ENCODE measurements at places on chromosomes 5 and 9. TPM values are rescaled to one million over a fixed set of nuclear protein-coding genes. Genes with fewer than 3 reads are reported as not detected.

DNA sequence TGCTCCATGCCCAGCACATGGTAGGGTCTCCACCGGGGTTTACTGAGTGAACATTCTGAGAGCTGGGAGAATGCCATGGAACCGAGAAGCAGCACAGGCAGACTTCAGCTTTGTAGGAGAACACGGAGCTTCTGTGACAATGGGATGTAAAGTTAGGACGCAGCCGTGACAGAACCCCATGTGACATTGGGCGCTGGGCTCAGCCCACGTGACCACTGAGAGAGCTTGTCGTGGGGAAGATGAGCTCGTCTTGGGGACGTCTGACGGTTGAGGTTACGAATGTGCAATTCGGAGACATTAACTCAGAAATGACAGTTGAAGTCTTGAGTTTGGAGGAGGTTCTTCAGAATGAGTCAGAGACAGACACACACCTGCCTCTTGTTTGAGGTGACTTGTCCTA is 13.5 kb downstream of the SDHA start:
- no peaks in the 10 kb centered on the region for H3K4me1 ChIP-seq
- DNase-seq, result no peak
- no peaks in the 10 kb centered on the region for H3K27me3 ChIP-seq
- no peak overlapping the region for H3K4me3 ChIP-seq
- no peak overlapping the region for H3K27ac ChIP-seq

Gene SHC3
- polyA plus RNA-seq, result 5.6 TPM

Gene DNLZ
- 20.5 TPM for polyA plus RNA-seq

- H3K4me1 ChIP-seq, result no peaks in the 10 kb centered on the region
- H3K27me3 ChIP-seq, result no peaks in the 10 kb centered on the region
- no peak overlapping the region for H3K4me3 ChIP-seq
- no peak for DNase-seq
- no peak overlapping the region for H3K27ac ChIP-seq
- no peaks in the 10 kb centered on the region for H3K36me3 ChIP-seq
Measured at GRCh38 chr5:98464737-98465330, 308.6 kb upstream of the RGMB start.

GRCh38 chr9:126549246-126550006 is 64.3 kb upstream of the LMX1B start:
- DNase-seq, result no peak
- no peak overlapping the region for H3K4me3 ChIP-seq
- no peaks in the 10 kb centered on the region for H3K27me3 ChIP-seq
- H3K27ac ChIP-seq, result no peak overlapping the region

GRCh38 chr5:74507370-74508005 is 133.0 kb downstream of the ENC1 start:
- no peak for DNase-seq
- H3K36me3 ChIP-seq, result no peaks in the 10 kb centered on the region
- H3K4me1 ChIP-seq, result no peaks in the 10 kb centered on the region
- no peak overlapping the region for H3K4me3 ChIP-seq
- H3K27me3 ChIP-seq, result no peaks in the 10 kb centered on the region

DNA sequence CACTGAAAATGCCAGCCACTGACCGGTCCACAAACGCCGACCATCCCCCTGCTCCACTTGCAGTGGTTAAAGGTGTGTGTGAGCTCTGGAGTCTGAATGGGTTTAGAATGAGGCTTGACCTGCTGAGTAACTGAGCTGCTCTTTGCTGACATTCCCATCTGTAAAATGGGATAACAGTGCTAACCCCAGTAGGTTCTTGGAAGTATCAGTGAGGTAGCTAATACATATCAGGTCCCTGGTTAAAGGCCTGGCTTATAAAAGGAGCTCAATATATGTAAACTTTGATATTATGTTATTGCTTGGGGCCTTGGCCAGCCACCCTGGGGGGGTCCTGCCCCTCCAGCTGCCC is 31.1 kb upstream of the DAB2IP start:
- H3K36me3 ChIP-seq, result no peaks in the 10 kb centered on the region
- no peak for DNase-seq
- no peak overlapping the region for H3K4me3 ChIP-seq
- no peaks in the 10 kb centered on the region for H3K4me1 ChIP-seq
- no peak overlapping the region for H3K27ac ChIP-seq

DNA sequence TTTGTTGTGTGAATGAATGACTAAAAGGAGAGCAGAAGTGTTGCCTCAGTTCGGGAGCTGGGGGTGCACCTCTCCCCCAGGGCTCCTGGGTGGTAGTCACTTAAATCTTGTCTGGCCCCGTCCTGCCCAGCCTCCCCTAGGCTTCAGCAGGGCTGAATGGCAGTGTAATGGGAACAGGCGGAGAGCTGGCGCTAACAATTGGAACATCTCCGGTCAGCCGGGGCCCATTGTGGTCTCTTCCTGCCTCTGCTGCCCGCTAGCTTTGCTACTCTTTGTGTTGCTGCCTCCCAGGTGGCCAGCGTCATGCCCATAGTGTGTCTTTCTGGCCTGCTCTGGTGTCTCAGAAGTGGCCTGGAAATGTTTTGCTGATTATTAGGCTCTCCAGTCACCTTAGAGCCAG is 62.3 kb downstream of the RGS3 start:
- no peaks in the 10 kb centered on the region for H3K27me3 ChIP-seq
- no peaks in the 10 kb centered on the region for H3K36me3 ChIP-seq
- no peak for DNase-seq
- H3K4me3 ChIP-seq, result no peak overlapping the region

DNA sequence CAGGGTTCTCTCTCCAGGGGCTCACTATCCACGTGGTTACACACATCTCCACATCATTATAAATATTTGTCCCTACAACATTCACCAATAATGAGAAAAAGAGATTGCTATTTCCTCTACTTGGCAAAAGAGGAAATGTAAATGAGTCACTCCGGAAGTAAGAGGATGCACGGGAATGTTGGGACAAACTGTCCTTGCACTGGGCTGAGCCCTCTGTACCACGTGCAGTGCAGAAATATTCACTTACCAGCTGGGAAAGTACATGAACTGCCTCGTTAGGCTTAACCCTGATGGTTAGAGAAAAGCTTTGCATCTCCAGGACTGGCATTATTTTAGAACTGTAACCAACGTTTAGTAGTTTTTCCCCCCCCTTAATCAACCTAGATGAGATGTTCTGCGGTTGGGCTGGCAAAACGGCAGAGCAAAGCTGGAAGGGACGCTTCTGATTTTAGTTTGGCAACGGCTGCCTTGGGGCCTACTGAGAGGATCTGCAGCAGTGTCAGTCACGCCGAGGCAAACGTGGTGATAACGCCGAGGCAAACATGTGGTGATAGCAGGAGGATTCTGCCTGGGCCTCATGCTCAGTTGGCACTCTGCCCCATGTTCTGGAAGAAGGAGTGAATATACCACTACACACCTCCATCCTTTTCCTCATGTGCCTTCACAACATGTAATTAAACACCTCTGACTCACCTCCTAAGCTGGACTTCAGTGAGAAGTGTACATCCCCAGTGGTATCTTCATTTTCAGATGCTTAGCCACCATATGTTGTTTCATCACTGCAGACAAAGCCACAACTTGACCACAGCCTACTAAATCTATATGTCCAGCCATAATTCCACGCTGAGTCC is 661.4 kb upstream of the KLF4 start:
- H3K4me1 ChIP-seq, result no peaks in the 10 kb centered on the region
- no peak overlapping the region for H3K4me3 ChIP-seq
- no peaks in the 10 kb centered on the region for H3K27me3 ChIP-seq
- H3K36me3 ChIP-seq, result no peaks in the 10 kb centered on the region

- DNase-seq, result no peak
- H3K27ac ChIP-seq, result no peak overlapping the region
- H3K4me1 ChIP-seq, result no peaks in the 10 kb centered on the region
- H3K27me3 ChIP-seq, result no peaks in the 10 kb centered on the region
Measured at GRCh38 chr5:122156724-122157325, 27.5 kb downstream of the ZNF474 start.

Gene OLFM1
- 25.6 TPM for polyA plus RNA-seq

- DNase-seq, result no peak
- peak overlapping the region; percentile 42 for H3K27ac ChIP-seq
Measured at GRCh38 chr5:36658038-36658756, 51.8 kb downstream of the SLC1A3 start.

- DNase-seq, result no peak
- H3K27me3 ChIP-seq, result no peaks in the 10 kb centered on the region
- no peaks in the 10 kb centered on the region for H3K36me3 ChIP-seq
- H3K4me1 ChIP-seq, result no peaks in the 10 kb centered on the region
- no peak overlapping the region for H3K27ac ChIP-seq
Measured at GRCh38 chr9:134835448-134835847, 45.2 kb upstream of the FCN2 start.

Gene FOXD4L6
- polyA plus RNA-seq, result not detected

- DNase-seq, result no peak
- no peak overlapping the region for H3K27ac ChIP-seq
- H3K27me3 ChIP-seq, result no peaks in the 10 kb centered on the region
Measured at GRCh38 chr5:18764161-18764560, 1129.9 kb downstream of the TAF11L14 start.

GRCh38 chr5:125196481-125197111 is 450.2 kb upstream of the ZNF608 start:
- H3K27me3 ChIP-seq, result no peaks in the 10 kb centered on the region
- H3K4me3 ChIP-seq, result no peak overlapping the region
- DNase-seq, result no peak
- H3K27ac ChIP-seq, result no peak overlapping the region
- H3K4me1 ChIP-seq, result peaks cover 8% of the 10 kb centered on the region
- no peaks in the 10 kb centered on the region for H3K36me3 ChIP-seq

Gene JAKMIP2
- 1.6 TPM for polyA plus RNA-seq

GRCh38 chr5:59301727-59302126 is 591.8 kb downstream of the PDE4D start:
- H3K4me3 ChIP-seq, result no peak overlapping the region
- no peaks in the 10 kb centered on the region for H3K36me3 ChIP-seq

DNA sequence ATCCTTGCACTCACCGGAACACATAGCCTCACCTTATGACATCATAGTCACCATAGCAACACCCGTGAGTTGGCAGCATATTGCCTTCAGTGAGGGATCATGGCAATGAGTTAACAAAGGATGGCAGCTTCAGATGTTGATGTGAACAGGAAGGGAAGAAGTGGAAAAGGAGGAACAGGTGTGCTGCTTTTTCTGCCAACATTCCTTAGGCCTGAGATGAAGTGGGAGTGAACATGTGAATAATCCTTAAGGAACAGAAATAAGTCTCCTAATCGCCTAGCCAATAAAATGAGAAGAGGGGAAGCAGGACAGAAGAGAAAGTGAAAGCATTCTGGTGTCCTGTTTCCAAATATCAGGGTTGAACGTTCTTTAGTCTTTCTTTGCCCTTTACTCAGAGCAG is 360.0 kb downstream of the BRINP1 start:
- H3K36me3 ChIP-seq, result no peaks in the 10 kb centered on the region
- no peak overlapping the region for H3K27ac ChIP-seq
- H3K27me3 ChIP-seq, result no peaks in the 10 kb centered on the region
- H3K4me1 ChIP-seq, result no peaks in the 10 kb centered on the region

DNA sequence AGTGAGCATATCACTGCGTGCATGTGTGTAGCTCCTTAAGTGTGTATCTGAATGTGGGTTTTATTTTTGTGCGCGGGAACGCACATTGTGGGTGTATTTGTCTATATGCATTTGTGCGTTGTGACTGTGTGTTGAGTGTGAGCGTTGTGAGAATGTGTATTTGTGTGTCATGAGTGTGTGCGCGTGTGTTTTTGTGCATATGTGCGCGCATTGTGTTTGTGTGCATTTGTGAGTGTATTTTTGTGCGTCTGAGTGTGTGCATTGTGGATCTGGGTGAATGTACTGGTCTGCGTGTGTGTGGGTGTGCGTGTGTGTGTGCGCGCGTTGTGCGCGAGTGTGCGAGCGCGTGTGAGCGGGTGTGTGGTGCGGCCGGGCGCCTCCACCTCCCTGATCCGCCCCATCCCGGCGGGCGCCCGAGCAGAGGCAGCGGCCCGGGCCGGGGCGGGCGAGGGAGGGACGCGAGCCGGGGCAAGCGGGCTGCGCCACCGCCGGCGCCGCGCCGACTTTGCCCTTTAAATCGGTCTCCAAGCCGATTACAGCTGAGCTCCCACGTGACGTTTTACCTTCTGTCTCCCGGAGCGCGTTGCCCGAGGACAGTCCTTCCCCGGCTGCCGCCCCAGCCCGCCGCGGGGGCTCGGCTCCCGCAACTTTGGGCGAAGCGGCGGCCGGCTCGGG is at the start of gene RASGRF2:
Gene RASGRF2 (plus strand): TSS at position 596 of the 675 bp plus-strand sequence. CDS start 376 bp downstream, outside the sequence.
- H3K4me3 ChIP-seq, result no peak within 1 kb of the TSS
- DNase-seq, result peak; percentile 18
- peaks cover 23% of the 10 kb centered on the region for H3K27me3 ChIP-seq

- H3K27ac ChIP-seq, result peak overlapping the region; percentile 59
- peak; percentile 30 for DNase-seq
- no peaks in the 10 kb centered on the region for H3K36me3 ChIP-seq
- no peak overlapping the region for H3K4me3 ChIP-seq
Measured at GRCh38 chr5:2094616-2094995, 211.9 kb upstream of the IRX4 start.

DNA sequence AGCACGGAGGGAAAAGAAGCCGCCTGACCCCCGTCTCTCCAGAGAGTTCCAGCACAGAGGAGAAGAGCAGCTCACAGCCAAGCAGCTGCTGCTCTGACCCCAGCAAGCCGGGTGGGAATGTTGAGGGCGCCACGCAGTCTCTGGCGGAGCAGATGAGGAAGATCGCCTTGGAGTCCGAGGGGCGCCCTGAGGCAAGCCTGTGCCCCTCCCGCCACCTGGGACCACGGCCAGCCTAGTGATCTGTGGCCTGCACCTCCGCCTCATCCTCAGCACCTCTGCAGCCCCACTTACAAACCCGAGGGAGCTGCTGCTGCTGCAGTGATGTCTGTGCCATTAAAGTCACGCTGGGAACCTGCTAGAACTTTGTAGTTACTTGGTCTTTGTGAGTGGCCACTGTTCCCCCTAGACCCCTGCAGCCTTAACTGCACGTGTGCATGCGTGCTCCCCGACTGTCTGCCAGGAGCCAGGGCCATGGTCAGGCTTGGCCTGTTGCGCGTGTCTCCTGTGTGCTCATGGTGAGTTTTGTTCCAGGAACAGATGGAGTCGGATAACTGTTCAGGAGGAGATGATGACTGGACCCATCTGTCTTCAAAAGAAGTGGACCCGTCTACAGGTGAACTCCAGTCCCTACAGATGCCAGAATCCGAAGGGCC is 12.5 kb downstream of the SQSTM1 start:
- peaks cover 96% of the 10 kb centered on the region for H3K36me3 ChIP-seq
- H3K27ac ChIP-seq, result no peak overlapping the region
- H3K4me3 ChIP-seq, result no peak overlapping the region
- no peaks in the 10 kb centered on the region for H3K27me3 ChIP-seq
- no peak for DNase-seq
- H3K4me1 ChIP-seq, result peaks cover 31% of the 10 kb centered on the region

DNA sequence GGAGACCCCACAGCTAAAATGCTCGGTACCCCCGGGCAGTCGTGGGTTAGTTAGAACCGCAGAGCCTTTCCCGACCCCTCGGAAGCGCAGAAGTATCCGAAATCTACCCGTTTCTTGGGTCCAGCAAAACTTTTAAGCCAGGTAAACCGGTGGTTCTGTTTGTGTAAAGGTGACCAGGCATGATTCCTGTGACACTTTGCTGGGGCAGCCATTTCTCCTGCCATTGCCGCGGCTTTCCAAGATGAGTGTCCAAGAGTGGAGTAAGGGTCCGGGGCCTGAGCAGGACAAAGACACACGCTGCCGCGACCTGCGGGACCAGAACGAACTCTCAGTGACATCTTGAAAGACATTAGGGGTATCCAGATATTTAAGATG is 655 bp downstream of the MARVELD2 start:
- no peaks in the 10 kb centered on the region for H3K27me3 ChIP-seq
- H3K4me3 ChIP-seq, result peak overlapping the region; percentile 75
- no peaks in the 10 kb centered on the region for H3K36me3 ChIP-seq
- no peaks in the 10 kb centered on the region for H3K4me1 ChIP-seq
- DNase-seq, result no peak
- no peak overlapping the region for H3K27ac ChIP-seq
